Memory B cell (primary cell): ENCODE measurements at places on chromosomes 16 and 17.
A peak's percentile ranks its signal among the peaks of the same experiment; 100 is the strongest.

DNA sequence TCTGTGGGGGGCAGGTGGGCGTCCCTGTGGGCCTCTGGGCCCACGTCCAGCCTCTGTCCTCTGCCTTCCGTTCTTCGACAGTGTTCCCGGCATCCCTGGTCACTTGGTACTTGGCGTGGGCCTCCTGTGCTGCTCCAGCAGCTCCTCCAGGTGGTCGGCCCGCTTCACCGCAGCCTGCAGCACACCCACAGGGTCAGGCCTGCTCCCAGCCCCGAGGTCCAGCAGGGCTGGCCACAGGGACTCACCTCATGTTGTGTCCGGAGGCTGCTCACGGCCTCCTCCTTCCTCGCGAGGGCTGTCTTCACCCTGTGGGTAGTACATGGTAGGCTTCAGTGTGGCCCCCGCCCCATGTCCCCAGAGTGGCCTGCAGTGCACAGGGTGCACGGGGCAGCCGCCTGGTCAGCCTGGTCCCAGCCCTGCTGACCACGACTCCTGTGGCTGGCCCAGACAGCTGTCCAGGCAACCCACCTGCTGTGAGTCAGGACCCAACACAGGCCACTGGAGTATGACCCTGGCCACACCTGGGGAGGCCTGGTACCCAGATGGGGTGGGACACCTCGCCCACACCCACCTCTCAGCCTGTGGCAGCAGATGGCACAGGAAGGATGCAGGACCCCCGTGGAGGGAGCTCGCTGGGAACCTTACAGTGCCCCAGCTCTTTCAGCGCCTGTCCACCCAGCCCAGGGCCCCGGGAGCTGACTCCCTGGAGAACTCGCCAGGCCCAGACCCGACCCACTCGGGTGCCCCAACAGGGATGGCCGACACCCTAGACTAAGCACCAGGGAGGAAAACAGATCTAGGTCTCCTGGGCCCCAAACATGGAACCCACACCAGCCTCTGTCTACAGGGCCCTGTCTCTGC lies 23.9 kb upstream of the AATK start:
- DNase-seq, result no peak
- H3K36me3 ChIP-seq, result peaks cover 3% of the 10 kb centered on the region
- no peaks in the 10 kb centered on the region for H3K4me1 ChIP-seq
- H3K27ac ChIP-seq, result no peak overlapping the region

- H3K4me3 ChIP-seq, result no peak overlapping the region
- H3K36me3 ChIP-seq, result no peaks in the 10 kb centered on the region
These were observed 34.8 kb downstream of the MMD start for GRCh38 chr17:55386796-55387332.

- H3K27ac ChIP-seq, result no peak overlapping the region
- H3K4me1 ChIP-seq, result peaks cover 13% of the 10 kb centered on the region
- peaks cover 4% of the 10 kb centered on the region for H3K27me3 ChIP-seq
- no peak for DNase-seq
- H3K4me3 ChIP-seq, result peak overlapping the region; percentile 68
- peaks cover 4% of the 10 kb centered on the region for H3K36me3 ChIP-seq
These were observed 16.1 kb downstream of the PLK1 start for GRCh38 chr16:23694644-23695373.

GRCh38 chr16:80725566-80726162 lies 78.7 kb downstream of the CDYL2 start:
- peaks cover under 1% of the 10 kb centered on the region for H3K36me3 ChIP-seq
- H3K27me3 ChIP-seq, result no peaks in the 10 kb centered on the region
- no peak overlapping the region for H3K4me3 ChIP-seq
- DNase-seq, result no peak
- peaks cover 14% of the 10 kb centered on the region for H3K4me1 ChIP-seq
- no peak overlapping the region for H3K27ac ChIP-seq

- no peak for DNase-seq
- peaks cover 4% of the 10 kb centered on the region for H3K4me1 ChIP-seq
- H3K4me3 ChIP-seq, result no peak overlapping the region
- peaks cover 11% of the 10 kb centered on the region for H3K27me3 ChIP-seq
- no peak overlapping the region for H3K27ac ChIP-seq
These were observed 6.8 kb downstream of the AXIN2 start for GRCh38 chr17:65554553-65555223.

DNA sequence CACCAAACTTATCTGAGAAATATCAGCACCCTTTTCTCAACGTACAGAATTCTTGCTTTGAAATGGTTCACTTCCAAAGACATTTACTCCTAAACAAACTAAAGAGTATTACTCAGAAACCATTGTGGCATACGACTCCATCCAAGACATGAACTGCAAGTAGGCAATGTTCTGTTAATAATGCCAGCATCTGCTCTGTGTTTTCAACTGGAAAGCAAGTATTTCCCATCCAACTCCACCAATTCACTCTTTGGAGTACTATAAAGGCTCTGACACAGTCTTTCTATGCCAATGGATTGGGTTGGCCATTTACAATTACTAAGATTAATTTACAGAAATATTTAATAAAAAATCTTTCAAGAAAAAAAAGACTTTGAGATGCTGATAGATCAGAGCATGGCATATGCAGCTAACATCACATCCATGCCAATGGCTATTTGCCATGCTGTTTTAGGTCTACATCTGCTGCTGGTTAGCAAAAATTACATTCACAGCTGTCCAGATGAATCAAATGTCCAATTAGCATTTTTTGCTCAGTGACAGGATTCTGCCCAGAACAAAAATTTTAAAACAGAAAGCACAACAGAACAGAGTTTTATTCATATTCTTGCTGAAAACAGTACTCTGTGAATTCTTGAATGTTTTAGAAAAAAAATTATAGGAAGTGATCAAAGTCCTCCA lies 65.9 kb upstream of the HLF start:
- no peak overlapping the region for H3K27ac ChIP-seq
- peaks cover 8% of the 10 kb centered on the region for H3K27me3 ChIP-seq
- no peak overlapping the region for H3K4me3 ChIP-seq
- no peaks in the 10 kb centered on the region for H3K4me1 ChIP-seq
- H3K36me3 ChIP-seq, result peaks cover 2% of the 10 kb centered on the region

- no peak overlapping the region for H3K27ac ChIP-seq
- H3K27me3 ChIP-seq, result no peaks in the 10 kb centered on the region
- H3K4me3 ChIP-seq, result no peak overlapping the region
These were observed 90.7 kb downstream of the VMP1 start for GRCh38 chr17:59798111-59798510.

GRCh38 chr17:69516911-69517310 lies 102.4 kb downstream of the MAP2K6 start:
- DNase-seq, result peak; percentile 5
- H3K4me3 ChIP-seq, result peak overlapping the region; percentile 49
- H3K4me1 ChIP-seq, result peaks cover 14% of the 10 kb centered on the region
- peaks cover 38% of the 10 kb centered on the region for H3K36me3 ChIP-seq

GRCh38 chr16:17454162-17454730 lies 16.5 kb downstream of the XYLT1 start:
- no peaks in the 10 kb centered on the region for H3K27me3 ChIP-seq
- H3K4me3 ChIP-seq, result no peak overlapping the region
- DNase-seq, result no peak
- peaks cover 3% of the 10 kb centered on the region for H3K36me3 ChIP-seq

DNA sequence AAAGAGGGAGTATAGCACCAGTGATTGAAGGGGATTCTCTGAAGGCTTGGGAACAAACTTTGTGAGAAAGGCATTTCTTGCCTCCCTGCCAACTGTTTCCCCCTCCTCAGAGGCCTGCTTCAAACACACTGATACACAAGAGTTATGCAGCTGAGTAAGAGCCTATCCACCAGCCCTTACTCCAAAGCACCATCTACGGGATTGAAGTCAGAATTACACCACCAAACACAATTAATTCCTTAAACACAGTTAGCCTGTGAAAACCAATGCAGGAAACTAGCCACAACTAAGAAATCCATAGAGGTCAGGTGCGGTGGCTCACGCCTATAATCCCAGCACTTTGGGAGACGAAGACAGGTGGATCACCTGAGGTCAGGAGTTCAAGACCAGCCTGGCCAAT lies 138.3 kb downstream of the SHCBP1 start:
- peaks cover 1% of the 10 kb centered on the region for H3K27me3 ChIP-seq
- H3K4me3 ChIP-seq, result no peak overlapping the region
- H3K4me1 ChIP-seq, result no peaks in the 10 kb centered on the region
- H3K36me3 ChIP-seq, result no peaks in the 10 kb centered on the region
- no peak for DNase-seq
- H3K27ac ChIP-seq, result no peak overlapping the region

DNA sequence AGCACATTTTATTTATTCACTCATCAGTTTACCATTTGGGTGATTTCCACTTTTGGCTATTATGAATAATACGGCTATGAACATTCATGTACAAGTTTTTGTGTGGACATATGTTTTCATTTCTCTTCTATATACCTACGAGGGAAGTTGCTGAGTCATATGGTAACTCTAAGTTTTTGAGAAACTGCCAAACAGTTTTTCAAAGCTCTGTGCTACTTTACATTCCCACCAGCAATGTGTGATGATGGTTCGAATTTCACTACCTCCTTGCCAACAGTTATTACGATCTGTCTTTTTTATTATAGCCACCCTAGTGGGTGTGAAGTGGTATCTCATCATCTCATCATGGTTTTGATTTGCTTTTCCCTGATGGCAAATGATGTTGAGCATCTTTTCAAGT lies 63.7 kb upstream of the MRTFB start:
- DNase-seq, result no peak
- H3K36me3 ChIP-seq, result no peaks in the 10 kb centered on the region
- peaks cover 5% of the 10 kb centered on the region for H3K27me3 ChIP-seq
- peaks cover 10% of the 10 kb centered on the region for H3K4me1 ChIP-seq
- no peak overlapping the region for H3K27ac ChIP-seq
- H3K4me3 ChIP-seq, result no peak overlapping the region
